ENCODE measurements at places on chromosomes 1 and 21. TPM values are rescaled to one million over a fixed set of nuclear protein-coding genes. Genes with fewer than 3 reads are reported as not detected.

GRCh38 chr1:211895126-211895759 is 64.7 kb upstream of the LPGAT1 start:
- no peaks in the 10 kb centered on the region for H3K27me3 ChIP-seq
- no peaks in the 10 kb centered on the region for H3K36me3 ChIP-seq
- no peak overlapping the region for H3K27ac ChIP-seq
- DNase-seq: no peak
- no peaks in the 10 kb centered on the region for H3K4me1 ChIP-seq
- no peak overlapping the region for H3K4me3 ChIP-seq

- no peak overlapping the region for H3K4me3 ChIP-seq
- H3K27ac ChIP-seq: no peak overlapping the region
- no peaks in the 10 kb centered on the region for H3K4me1 ChIP-seq
- DNase-seq: no peak
- no peaks in the 10 kb centered on the region for H3K36me3 ChIP-seq
- H3K27me3 ChIP-seq: peaks cover 17% of the 10 kb centered on the region
Observed at GRCh38 chr1:15451014-15451722, 5.4 kb upstream of the CELA2A start.

DNA sequence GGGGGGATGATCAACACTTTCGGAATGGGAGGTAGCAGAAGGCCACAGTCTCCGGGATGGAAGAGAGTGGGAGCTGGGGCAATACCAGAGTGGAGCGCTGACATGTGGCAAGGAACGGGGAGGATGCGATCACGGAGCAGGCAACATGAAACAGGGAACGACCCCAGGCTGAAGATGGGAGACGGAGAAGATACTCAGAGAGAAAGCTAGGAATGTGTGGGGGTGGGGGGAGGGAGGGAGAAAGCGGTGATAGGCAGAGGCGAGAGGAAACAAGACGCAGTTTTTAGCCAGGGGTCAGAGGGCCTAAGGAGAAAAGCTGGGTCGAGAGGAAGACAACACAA is 577 bp downstream of the RAB3GAP2 start:
- no peaks in the 10 kb centered on the region for H3K27me3 ChIP-seq
- H3K36me3 ChIP-seq: no peaks in the 10 kb centered on the region
- no peak for DNase-seq
- H3K27ac ChIP-seq: peak overlapping the region; percentile 85

RGS7 gene
- not detected for total RNA-seq

MYOC gene
- 3.0 TPM for total RNA-seq

All from heart right ventricle (tissue), 16 donors.